ENCODE measurements at places on chromosomes 11 and 22. TPM values are rescaled to one million over a fixed set of nuclear protein-coding genes. Genes with fewer than 3 reads are reported as not detected.

Gene CCS
- total RNA-seq = 34.5 TPM

Gene RIMBP3C
- 0.64 TPM for total RNA-seq

Gene YPEL4
- total RNA-seq = 0.43 TPM

GRCh38 chr11:120747850-120748814 is 236.6 kb downstream of the GRIK4 start:
- DNase-seq = no peak
